ENCODE measurements at places on chromosomes 4 and X. TPM values are rescaled to one million over a fixed set of nuclear protein-coding genes. Genes with fewer than 3 reads are reported as not detected.

Gene ZNF157
- total RNA-seq: not detected

Gene ELK1
- 55.5 TPM for total RNA-seq

Gene RTL3
- 0.23 TPM for total RNA-seq

GRCh38 chr4:127006446-127006877 is 626.3 kb upstream of the INTU start:
- H3K36me3 ChIP-seq: no peaks in the 10 kb centered on the region
- no peaks in the 10 kb centered on the region for H3K4me1 ChIP-seq
- DNase-seq: no peak
- no peak overlapping the region for H3K4me3 ChIP-seq
- no peak overlapping the region for H3K27ac ChIP-seq

- H3K4me3 ChIP-seq: no peak overlapping the region
- no peaks in the 10 kb centered on the region for H3K27me3 ChIP-seq
- H3K27ac ChIP-seq: peak overlapping the region; percentile 68
- H3K4me1 ChIP-seq: peaks cover 6% of the 10 kb centered on the region
- peak; percentile 87 for DNase-seq
These were observed 136.2 kb upstream of the MED14 start for GRCh38 chrX:40871385-40872082.

GRCh38 chrX:55167901-55168300 is 52.2 kb upstream of the PAGE5 start:
- no peaks in the 10 kb centered on the region for H3K4me1 ChIP-seq
- no peak overlapping the region for H3K27ac ChIP-seq
- no peaks in the 10 kb centered on the region for H3K36me3 ChIP-seq
- DNase-seq: no peak
- no peak overlapping the region for H3K4me3 ChIP-seq

- H3K4me3 ChIP-seq: no peak overlapping the region
- DNase-seq: no peak
- H3K4me1 ChIP-seq: no peaks in the 10 kb centered on the region
- no peak overlapping the region for H3K27ac ChIP-seq
- H3K27me3 ChIP-seq: peaks cover 12% of the 10 kb centered on the region
These were observed 4.0 kb downstream of the HAND2 start for GRCh38 chr4:173526027-173526482.

Gene PDK3
- total RNA-seq: 21.1 TPM

Gene NAA11
- total RNA-seq: not detected

GRCh38 chr4:59161249-59161648 is 2038.9 kb upstream of the ADGRL3 start:
- no peaks in the 10 kb centered on the region for H3K4me1 ChIP-seq
- no peak for DNase-seq
- no peak overlapping the region for H3K4me3 ChIP-seq
- no peaks in the 10 kb centered on the region for H3K27me3 ChIP-seq
- no peaks in the 10 kb centered on the region for H3K36me3 ChIP-seq

Gene ZFYVE28
- 0.95 TPM for total RNA-seq

DNA sequence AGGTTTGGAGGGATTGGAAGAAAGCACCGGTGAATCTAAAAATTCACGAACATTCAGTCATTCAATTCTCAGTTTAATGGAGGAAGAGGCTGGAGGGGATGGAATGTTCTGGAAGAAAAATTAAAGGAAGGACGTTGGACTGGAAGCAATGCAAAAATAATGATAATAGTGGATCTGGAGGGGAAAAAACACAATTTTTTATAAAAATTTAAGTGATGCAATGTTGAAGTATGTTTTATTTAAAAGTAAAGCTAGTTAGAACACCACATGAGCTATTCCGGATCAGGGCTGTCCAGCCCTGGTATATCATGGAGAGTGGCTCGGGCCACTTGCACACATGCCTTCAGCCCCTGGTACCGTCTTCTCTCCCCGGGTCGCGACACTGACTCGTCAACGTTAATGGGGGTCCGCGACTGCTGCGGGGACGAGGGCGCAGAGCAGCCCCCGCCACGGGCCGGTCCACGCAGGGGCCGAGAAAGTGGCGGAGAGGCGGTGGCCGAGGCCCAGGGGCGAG is 204.6 kb downstream of the TENM3 start:
- H3K4me3 ChIP-seq: no peak overlapping the region
- no peak for DNase-seq
- H3K36me3 ChIP-seq: no peaks in the 10 kb centered on the region
- H3K4me1 ChIP-seq: no peaks in the 10 kb centered on the region

Gene LPAR4
- total RNA-seq: not detected

- H3K36me3 ChIP-seq: no peaks in the 10 kb centered on the region
- DNase-seq: no peak
- no peaks in the 10 kb centered on the region for H3K27me3 ChIP-seq
These were observed 11.9 kb upstream of the ZNF157 start for GRCh38 chrX:47358387-47359065.

Gene LINC00632
- 0.24 TPM for total RNA-seq

- H3K36me3 ChIP-seq: no peaks in the 10 kb centered on the region
- no peak overlapping the region for H3K27ac ChIP-seq
- no peak overlapping the region for H3K4me3 ChIP-seq
- no peak for DNase-seq
These were observed 11.9 kb downstream of the BLOC1S4 start for GRCh38 chr4:6727943-6728250.

- no peak for DNase-seq
- no peaks in the 10 kb centered on the region for H3K36me3 ChIP-seq
- no peaks in the 10 kb centered on the region for H3K27me3 ChIP-seq
- no peaks in the 10 kb centered on the region for H3K4me1 ChIP-seq
- no peak overlapping the region for H3K4me3 ChIP-seq
These were observed 99.8 kb upstream of the TSPAN5 start for GRCh38 chr4:98758182-98758581.

DNA sequence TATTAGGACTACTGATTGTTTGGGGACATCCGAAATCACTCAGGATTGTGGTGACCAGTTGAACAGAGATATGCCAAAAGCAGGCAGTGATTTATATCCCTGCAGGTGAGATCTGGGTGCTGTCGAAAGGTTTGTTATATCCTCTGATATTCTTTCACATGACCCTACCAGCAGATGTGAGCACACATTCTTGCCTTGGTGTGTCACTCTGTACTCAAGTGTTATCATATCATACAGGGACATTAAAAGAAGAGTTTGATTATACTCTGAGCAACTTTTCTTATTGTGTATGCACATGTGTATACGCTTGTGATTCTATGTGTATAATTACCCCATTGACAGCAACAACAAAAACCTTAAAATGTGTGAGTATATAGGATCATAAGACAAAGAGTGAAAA is 381.2 kb upstream of the IGFBP7 start:
- no peaks in the 10 kb centered on the region for H3K4me1 ChIP-seq
- H3K27ac ChIP-seq: no peak overlapping the region
- DNase-seq: no peak
- no peak overlapping the region for H3K4me3 ChIP-seq
- no peaks in the 10 kb centered on the region for H3K27me3 ChIP-seq

Gene ZDHHC15
- 0.05 TPM for total RNA-seq

- H3K4me3 ChIP-seq: no peak overlapping the region
- DNase-seq: no peak
- H3K27me3 ChIP-seq: no peaks in the 10 kb centered on the region
- no peak overlapping the region for H3K27ac ChIP-seq
- no peaks in the 10 kb centered on the region for H3K4me1 ChIP-seq
These were observed 207.3 kb downstream of the HS6ST2 start for GRCh38 chrX:132751063-132751690.

GRCh38 chr4:17854036-17854435 is 43.3 kb downstream of the NCAPG start:
- H3K27me3 ChIP-seq: no peaks in the 10 kb centered on the region
- no peak overlapping the region for H3K27ac ChIP-seq
- H3K4me1 ChIP-seq: no peaks in the 10 kb centered on the region
- H3K4me3 ChIP-seq: no peak overlapping the region
- DNase-seq: no peak

- H3K4me3 ChIP-seq: no peak overlapping the region
- no peak overlapping the region for H3K27ac ChIP-seq
- no peaks in the 10 kb centered on the region for H3K4me1 ChIP-seq
- peaks cover 2% of the 10 kb centered on the region for H3K36me3 ChIP-seq
- no peaks in the 10 kb centered on the region for H3K27me3 ChIP-seq
These were observed 14.9 kb downstream of the RPS3A start for GRCh38 chr4:151114338-151114737.

DNA sequence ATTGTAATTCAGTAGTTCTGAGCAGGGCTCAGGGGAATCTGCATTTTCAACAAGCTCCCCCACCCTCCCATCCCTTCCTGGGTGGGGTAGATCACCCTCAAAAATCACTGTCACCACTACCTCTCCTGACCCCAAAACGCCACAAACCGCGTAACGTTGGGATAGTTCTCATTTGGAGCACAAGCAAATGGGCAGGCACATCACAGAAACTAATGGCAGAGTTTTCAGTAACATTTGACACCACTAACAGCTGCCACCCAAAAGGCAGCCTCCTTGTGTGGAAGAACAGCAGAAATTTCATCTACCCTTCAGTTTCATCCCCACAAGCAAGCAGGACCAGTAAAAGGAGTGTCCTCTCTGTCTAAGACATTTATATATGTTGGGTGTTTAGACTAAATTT is 132.7 kb downstream of the PALLD start:
- H3K4me1 ChIP-seq: no peaks in the 10 kb centered on the region
- peaks cover 4% of the 10 kb centered on the region for H3K27me3 ChIP-seq
- no peak overlapping the region for H3K4me3 ChIP-seq
- H3K36me3 ChIP-seq: no peaks in the 10 kb centered on the region
- no peak for DNase-seq

DNA sequence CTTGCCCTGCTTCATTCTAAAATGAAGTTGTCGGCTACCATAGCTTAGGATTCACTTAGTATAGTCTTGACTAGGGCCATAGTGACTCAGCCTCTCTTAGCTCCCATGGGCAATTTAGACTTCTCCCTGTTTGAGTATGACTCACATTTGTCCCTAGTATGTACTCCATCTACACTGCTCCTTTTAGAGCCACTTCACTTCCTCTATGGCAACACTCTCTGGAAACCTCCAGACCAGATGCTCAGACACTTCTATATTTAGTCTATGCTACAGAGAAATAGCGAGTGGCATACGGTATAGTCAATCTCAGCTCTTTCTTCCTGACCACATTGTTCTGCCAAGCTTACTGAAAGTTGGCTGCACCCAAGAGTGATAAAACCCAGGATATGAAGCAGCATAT is 11.2 kb downstream of the MEPE start:
- H3K27me3 ChIP-seq: no peaks in the 10 kb centered on the region
- H3K4me1 ChIP-seq: no peaks in the 10 kb centered on the region
- no peak overlapping the region for H3K4me3 ChIP-seq
- H3K27ac ChIP-seq: no peak overlapping the region
- H3K36me3 ChIP-seq: no peaks in the 10 kb centered on the region
- DNase-seq: no peak

- H3K4me3 ChIP-seq: no peak overlapping the region
- H3K36me3 ChIP-seq: no peaks in the 10 kb centered on the region
- no peaks in the 10 kb centered on the region for H3K27me3 ChIP-seq
- no peaks in the 10 kb centered on the region for H3K4me1 ChIP-seq
These were observed 61.0 kb downstream of the ZCCHC12 start for GRCh38 chrX:118884552-118885138.

Measured in GM12878 (cell line).